ENCODE measurements at places on chromosomes 1 and 21. TPM values are rescaled to one million over a fixed set of nuclear protein-coding genes. Genes with fewer than 3 reads are reported as not detected.

GRCh38 chr1:119564548-119564947 is 57.5 kb downstream of the HSD3B1 start:
- DNase-seq, result no peak

The CD5L gene
- total RNA-seq, result not detected

GRCh38 chr1:154342836-154343472 is 17.6 kb downstream of the ATP8B2 start:
- DNase-seq, result no peak

- DNase-seq, result no peak
Measured at GRCh38 chr1:186781730-186782129, 47.0 kb upstream of the PLA2G4A start.

DNA sequence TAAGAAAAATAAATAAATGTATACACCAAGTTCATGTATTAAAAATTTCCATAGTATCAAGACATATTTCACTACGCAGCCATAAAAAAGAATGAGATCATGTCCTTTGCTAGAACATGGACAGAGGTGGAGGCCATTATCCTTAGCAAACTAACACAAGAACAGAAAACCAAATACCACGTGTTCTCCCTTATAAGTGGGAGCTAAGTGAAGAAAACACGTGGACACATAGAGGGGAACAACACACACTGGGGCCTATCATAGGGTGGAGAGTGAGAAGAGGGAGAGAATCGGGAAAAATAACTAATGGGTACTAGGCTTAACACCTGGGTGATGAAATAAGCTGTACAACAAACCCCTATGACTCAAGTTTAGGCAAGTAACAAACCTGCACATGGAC is 552.4 kb upstream of the PBX1 start:
- no peak for DNase-seq

GRCh38 chr1:200265104-200265503 is 144.7 kb downstream of the ZNF281 start:
- no peak for DNase-seq
